Neural cell (in vitro differentiated cells): ENCODE measurements at places on chromosomes 6 and 20. TPM values are rescaled to one million over a fixed set of nuclear protein-coding genes. Genes with fewer than 3 reads are reported as not detected.

SAMD10 gene
- 23.3 and 28.7 TPM in 2 replicates for polyA plus RNA-seq

TPBG gene
- 25.0 and 31.0 TPM in 2 replicates for polyA plus RNA-seq

DPPA5 gene
- polyA plus RNA-seq = not detected in 2 replicates

XKR7 gene
- 9.6 and 12.8 TPM in 2 replicates for polyA plus RNA-seq

OR12D3 gene
- not detected in 2 replicates for polyA plus RNA-seq

TLDC2 gene
- polyA plus RNA-seq = not detected in 2 replicates

NHSL1 gene
- polyA plus RNA-seq = 1.5 and 2.4 TPM in 2 replicates

SIRPB1 gene
- polyA plus RNA-seq = 0.20 TPM in 1 of 2 replicates, not detected in the other

CTSZ gene
- polyA plus RNA-seq = 0.31 and 0.78 TPM in 2 replicates

NMBR gene
- not detected in 2 replicates for polyA plus RNA-seq

NR2E1 gene
- 0.50 and 1.3 TPM in 2 replicates for polyA plus RNA-seq

GGTLC1 gene
- not detected in 2 replicates for polyA plus RNA-seq

MED20 gene
- polyA plus RNA-seq = 18.9 and 21.2 TPM in 2 replicates

PSORS1C1 gene
- polyA plus RNA-seq = not detected in 2 replicates

TBCC gene
- 112 and 125 TPM in 2 replicates for polyA plus RNA-seq

CCN5 gene
- not detected in 2 replicates for polyA plus RNA-seq

ACSS2 gene
- polyA plus RNA-seq = 12.3 and 27.7 TPM in 2 replicates

ARG1 gene
- polyA plus RNA-seq = not detected in 2 replicates

CMTR1 gene
- polyA plus RNA-seq = 64.1 and 65.0 TPM in 2 replicates

MOG gene
- polyA plus RNA-seq = not detected in 2 replicates

JPH2 gene
- polyA plus RNA-seq = not detected in 2 replicates

TMEM30A gene
- polyA plus RNA-seq = 103 and 110 TPM in 2 replicates

RGL2 gene
- polyA plus RNA-seq = 120 and 141 TPM in 2 replicates

LY86 gene
- polyA plus RNA-seq = not detected in 2 replicates

SLC17A2 gene
- polyA plus RNA-seq = not detected in 2 replicates

DDX43 gene
- not detected in 2 replicates for polyA plus RNA-seq

TRIM15 gene
- not detected in 2 replicates for polyA plus RNA-seq

ATP6V1G2 gene
- 56.7 and 76.7 TPM in 2 replicates for polyA plus RNA-seq
